ENCODE measurements at places on chromosomes 1 and 21.

DNA sequence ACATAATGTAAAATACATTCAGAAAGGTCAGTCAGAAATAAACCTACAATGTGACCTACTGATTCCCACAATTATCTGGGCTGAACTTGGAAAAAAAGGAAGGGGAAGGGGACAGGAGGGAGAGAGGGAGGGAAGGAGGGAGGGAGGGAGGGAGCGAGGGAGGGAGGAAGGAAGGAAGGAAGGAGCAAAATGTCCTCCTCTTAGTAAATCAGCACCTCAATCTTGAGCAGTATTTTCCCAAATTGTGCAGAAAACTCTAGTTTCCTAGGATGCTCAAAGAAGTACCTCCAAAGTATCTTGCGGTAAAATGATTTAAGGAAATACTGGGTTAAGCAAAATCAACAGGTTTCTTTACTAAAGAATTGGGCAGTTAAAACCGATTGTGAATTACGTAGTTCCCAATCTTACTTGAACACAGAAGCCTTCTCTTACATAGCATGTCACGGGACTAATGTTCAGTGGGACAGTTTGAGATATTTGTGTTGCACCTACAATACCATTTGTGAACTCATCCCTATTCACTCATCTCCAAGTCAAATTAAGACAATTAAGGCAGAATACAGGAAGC lies 51.0 kb upstream of the ASPM start:
- DNase-seq = no peak

GRCh38 chr1:42979896-42980800 lies 21.5 kb upstream of the SLC2A1 start:
- DNase-seq = no peak

DNA sequence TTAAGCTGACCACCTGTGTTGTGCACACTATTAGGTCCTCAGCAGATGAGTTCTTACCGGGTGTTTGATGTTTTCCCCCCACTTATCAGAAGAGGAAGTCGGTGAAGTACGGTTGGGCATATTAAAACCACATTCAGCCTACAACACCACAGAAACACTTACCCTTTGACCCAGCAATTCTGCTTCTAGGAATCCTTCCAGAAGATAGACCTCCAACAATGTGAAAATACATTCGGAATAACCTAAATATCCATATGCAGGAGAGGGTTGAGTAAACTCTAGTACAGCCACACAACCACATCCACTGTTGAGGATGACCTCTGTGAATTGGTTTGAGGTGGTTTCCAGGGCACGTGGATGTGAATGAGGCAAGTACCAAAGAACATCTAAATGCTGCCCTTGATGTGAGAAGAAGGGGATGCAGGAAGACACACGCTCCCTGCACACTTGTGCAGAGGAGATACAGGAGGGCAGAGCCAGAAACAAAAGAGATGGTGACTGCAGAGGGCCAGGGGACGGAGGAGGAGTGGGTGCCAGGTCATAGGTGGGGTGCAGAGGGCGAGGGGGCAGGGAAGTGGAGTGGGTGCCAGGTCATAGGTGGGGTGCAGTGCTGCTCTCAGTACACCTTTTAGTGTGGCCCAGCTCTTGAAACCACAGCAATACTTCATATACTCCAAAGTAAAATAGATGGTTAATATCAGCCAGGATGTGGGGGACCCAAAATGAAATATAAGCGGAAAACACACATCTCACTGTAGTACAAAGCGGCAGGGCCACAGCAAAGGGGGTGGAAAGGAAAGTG lies 12.8 kb downstream of the ADARB1 start:
- DNase-seq = no peak

GRCh38 chr1:18849261-18849711 lies 10.2 kb downstream of the TAS1R2 start:
- no peak for DNase-seq
